ENCODE measurements at places on chromosomes 5 and 9.
A peak's percentile ranks its signal among the peaks of the same experiment; 100 is the strongest.

- DNase-seq, result no peak
Measured at GRCh38 chr5:100852051-100852450, 51.0 kb downstream of the ST8SIA4 start.

- no peak for DNase-seq
Measured at GRCh38 chr5:38600329-38601045, 44.0 kb upstream of the LIFR start.

DNA sequence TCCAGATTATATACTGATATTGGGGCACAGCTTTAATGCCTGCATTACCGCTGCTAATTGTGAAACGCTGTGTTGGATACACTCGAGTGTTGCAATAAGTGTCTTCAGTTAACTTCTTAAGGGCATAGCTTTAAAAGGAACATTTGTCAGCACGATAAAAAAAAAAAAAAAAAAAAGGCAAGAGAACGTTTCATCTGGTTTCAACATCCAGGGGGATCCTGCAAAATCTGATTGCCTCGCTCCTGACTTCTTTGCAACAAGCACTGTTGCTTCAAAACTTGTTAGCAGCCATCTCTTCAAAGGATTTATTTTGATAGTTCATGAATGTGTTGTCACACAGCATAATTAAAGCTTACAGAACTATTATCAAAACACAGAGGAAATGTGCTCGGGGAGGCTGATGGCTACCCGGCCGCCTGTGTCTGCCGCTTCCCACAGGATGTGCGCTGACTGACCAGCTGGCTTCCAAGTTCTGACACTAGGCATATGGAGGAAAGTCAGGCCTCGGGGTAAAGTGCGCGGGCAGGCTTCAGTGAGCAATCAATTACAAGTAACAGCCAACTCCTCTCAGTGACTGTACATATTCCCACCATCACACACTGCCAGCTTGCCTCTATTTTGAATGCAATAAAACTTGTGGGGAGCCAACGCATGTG is 77.7 kb downstream of the EBF1 start:
- DNase-seq, result peak; percentile 87

GRCh38 chr5:3350781-3351180 is 244.9 kb upstream of the IRX1 start:
- DNase-seq, result no peak

- DNase-seq, result no peak
Measured at GRCh38 chr5:159030357-159030756, 69.4 kb downstream of the EBF1 start.

GRCh38 chr5:5374009-5374715 is 48.3 kb upstream of the ICE1 start:
- no peak for DNase-seq

All from eye (tissue), 1 donor.